ENCODE measurements at places on chromosomes 3 and 15. TPM values are rescaled to one million over a fixed set of nuclear protein-coding genes. Genes with fewer than 3 reads are reported as not detected.
A peak's percentile ranks its signal among the peaks of the same experiment; 100 is the strongest.

The STRIT1 gene
- total RNA-seq: 507 TPM

The CLDN18 gene
- not detected for total RNA-seq

The CHRM5 gene
- total RNA-seq: not detected

The CDHR4 gene
- not detected for total RNA-seq

The CCR3 gene
- not detected for total RNA-seq

The KNG1 gene
- total RNA-seq: not detected

The SPTBN5 gene
- 0.04 TPM for total RNA-seq

DNA sequence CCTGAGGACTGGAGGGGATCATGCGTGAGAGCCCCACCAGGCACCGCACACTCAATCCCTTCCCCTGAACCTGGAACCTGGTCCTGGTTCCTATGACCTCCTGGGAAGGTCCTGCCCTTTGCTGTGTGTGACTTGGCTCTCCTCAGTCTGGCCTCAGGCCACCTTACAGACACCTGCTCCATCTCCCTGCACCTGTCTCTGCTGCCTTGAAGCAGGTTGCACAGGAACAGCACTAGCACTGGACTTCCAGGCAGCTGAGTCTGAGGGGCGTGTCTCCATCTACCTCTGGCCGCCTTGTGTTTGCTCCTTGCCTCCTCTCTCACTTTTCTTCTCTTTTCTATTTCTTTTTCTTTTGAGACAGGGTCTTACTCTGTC, 15.4 kb downstream of the PSTPIP1 start:
- no peaks in the 10 kb centered on the region for H3K36me3 ChIP-seq
- no peaks in the 10 kb centered on the region for H3K4me1 ChIP-seq
- H3K4me3 ChIP-seq: no peak overlapping the region
- H3K27me3 ChIP-seq: no peaks in the 10 kb centered on the region
- no peak for DNase-seq

DNA sequence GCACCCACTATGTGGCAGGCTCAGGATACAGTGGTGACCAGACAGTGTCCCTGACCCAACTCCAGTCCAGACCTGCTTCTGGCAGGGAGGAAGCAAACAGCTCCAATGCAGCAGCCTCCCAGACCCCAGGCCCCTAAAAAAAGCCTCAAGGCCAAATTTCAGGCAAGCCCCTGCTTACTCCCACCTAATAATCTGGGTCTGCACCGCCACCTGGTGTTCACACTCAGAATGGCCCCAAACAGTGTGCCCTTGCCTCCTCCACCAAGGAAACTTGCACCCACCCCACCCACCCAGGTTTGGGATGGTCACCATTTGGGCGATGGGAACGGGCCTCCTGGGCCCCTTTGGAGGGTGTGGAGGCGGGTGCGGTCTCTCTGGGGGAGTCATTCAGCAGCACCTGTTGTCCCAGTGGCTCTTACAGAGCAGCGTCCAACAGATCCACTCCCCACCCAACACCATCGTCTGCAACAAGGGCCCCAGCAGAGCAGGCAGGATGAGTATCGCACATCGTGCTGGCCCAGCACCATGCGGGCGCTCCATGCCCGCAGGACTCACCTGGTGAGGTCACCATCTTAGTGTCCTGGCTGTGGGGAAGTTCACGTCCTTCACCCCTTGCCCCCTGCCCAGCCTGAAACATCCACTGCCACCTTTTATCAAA, 17.3 kb downstream of the C3orf18 start:
- no peaks in the 10 kb centered on the region for H3K4me1 ChIP-seq
- H3K27me3 ChIP-seq: no peaks in the 10 kb centered on the region
- no peak overlapping the region for H3K27ac ChIP-seq
- H3K4me3 ChIP-seq: no peak overlapping the region
- H3K36me3 ChIP-seq: no peaks in the 10 kb centered on the region

DNA sequence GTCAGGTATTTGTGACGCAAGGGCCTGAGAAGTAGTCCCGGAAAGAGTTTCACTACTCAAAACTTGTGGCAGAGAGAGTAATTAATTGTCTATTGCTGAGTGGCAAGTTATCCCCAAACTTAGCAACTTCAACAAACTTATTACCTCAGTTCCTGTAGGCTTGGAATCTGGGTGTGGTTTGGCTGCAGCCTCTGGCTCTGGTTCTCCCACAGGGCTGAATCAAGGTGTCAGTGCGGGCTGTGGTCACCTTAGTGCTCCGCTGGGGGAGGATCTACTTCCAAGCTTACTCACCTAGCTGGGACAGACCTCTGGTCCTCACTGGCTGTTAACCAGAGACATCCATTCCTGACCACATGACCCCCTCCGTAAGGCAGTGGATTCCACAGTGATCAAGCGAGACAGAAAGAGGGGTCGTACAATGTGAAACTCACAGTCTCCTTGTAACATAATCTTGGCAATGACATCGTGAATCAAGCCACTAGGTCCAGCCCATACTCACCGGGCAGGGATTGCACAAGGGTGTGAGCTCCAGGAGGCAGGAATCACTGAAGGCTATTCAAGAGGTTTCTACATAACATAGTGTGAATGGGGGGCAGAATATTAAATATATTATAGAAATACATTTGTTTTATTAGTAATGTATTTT, 138.3 kb downstream of the RYR3 start:
- peaks cover 14% of the 10 kb centered on the region for H3K4me1 ChIP-seq
- H3K27me3 ChIP-seq: no peaks in the 10 kb centered on the region
- no peak for DNase-seq
- no peak overlapping the region for H3K4me3 ChIP-seq
- H3K36me3 ChIP-seq: no peaks in the 10 kb centered on the region
- H3K27ac ChIP-seq: no peak overlapping the region

DNA sequence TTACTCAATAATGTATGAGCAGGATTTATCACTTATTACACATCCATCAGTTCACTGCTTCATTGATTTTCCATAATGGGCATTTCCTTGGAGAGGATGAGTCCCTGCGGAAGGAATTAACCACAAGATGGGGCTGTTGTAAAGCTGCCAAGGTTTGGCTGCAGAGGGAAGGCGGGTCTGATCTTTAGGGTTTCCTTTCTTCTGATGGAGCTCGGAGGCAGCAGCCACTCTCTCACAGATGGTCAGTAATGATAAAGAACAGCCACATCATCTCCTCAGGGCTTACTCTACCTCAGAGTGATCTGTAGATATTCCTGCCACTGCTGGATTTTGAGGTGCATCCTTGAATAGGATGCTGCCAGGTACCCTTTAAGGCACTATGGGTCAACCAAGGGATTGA, 115.2 kb downstream of the USP13 start:
- no peaks in the 10 kb centered on the region for H3K36me3 ChIP-seq
- H3K4me3 ChIP-seq: no peak overlapping the region
- H3K4me1 ChIP-seq: peaks cover 3% of the 10 kb centered on the region
- no peaks in the 10 kb centered on the region for H3K27me3 ChIP-seq
- DNase-seq: no peak
- H3K27ac ChIP-seq: no peak overlapping the region

DNA sequence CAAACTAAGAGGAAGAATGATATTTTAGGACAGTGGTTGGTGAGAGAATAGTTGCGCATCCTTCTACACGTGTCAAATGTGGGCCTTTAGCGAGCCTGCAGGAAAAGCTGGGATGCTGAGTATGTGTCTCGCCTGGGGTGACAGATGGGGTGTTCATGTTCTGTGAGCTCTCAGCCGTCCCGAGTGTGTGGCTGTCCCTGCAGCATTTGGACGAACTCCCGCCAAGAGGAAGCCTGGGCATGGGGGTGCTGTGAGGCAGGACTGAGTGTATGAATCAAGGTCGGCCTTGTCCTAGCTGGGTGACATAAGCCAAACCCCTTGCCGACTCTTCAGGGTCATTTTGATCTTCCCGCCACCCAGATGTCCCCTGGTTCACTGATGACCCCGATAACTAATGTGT, 94.8 kb downstream of the CACNA1D start:
- H3K27ac ChIP-seq: no peak overlapping the region
- no peaks in the 10 kb centered on the region for H3K27me3 ChIP-seq
- DNase-seq: no peak
- H3K36me3 ChIP-seq: no peaks in the 10 kb centered on the region
- H3K4me1 ChIP-seq: no peaks in the 10 kb centered on the region
- H3K4me3 ChIP-seq: no peak overlapping the region

DNA sequence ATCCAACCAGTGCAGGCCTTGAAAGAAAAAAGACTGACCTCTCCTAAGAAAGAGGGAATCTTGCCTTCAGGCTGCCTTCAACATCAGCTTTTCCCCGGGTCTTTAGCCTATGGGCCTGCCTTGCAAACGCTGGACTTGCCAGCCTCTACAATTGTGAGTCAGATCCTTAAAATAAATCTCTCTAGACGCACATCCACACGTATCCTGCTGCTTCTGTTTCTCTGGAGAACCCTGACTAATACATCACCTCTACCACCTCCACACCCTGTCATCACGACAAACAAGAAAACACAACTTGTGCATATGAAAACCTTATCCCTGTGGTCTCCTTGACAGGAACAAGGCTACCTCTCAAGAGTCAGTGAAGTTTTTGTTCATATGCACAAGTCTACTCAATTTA, 11.8 kb downstream of the CYFIP1 start:
- H3K27ac ChIP-seq: no peak overlapping the region
- no peak overlapping the region for H3K4me3 ChIP-seq
- peaks cover 13% of the 10 kb centered on the region for H3K4me1 ChIP-seq
- H3K27me3 ChIP-seq: no peaks in the 10 kb centered on the region

DNA sequence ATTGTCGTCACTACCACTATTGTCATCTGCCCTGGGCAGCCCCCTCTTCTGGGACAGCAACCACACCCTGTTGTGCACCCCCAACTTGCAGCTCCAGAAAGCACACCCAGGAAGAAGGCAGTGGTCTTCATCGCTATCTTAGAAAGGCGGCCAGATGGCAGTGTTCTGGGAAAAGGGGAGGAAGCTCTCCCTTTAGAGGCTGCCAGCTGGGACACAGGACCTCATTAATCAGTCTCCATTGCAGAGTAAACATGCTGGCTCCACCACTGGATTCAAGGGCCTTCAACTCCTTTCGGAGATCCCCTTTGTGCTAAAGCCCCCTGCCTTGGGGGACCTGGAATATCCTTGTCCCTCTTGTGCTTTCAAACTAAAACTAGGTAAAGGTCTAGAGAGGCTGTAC, 199.3 kb upstream of the LINGO1 start:
- no peaks in the 10 kb centered on the region for H3K36me3 ChIP-seq
- DNase-seq: no peak
- no peak overlapping the region for H3K27ac ChIP-seq
- H3K4me1 ChIP-seq: no peaks in the 10 kb centered on the region
- H3K27me3 ChIP-seq: no peaks in the 10 kb centered on the region
- H3K4me3 ChIP-seq: no peak overlapping the region

GRCh38 chr3:111285694-111286093, 214.1 kb downstream of the NECTIN3 start:
- H3K4me1 ChIP-seq: no peaks in the 10 kb centered on the region
- no peaks in the 10 kb centered on the region for H3K27me3 ChIP-seq
- no peak overlapping the region for H3K27ac ChIP-seq
- DNase-seq: no peak
- no peaks in the 10 kb centered on the region for H3K36me3 ChIP-seq

DNA sequence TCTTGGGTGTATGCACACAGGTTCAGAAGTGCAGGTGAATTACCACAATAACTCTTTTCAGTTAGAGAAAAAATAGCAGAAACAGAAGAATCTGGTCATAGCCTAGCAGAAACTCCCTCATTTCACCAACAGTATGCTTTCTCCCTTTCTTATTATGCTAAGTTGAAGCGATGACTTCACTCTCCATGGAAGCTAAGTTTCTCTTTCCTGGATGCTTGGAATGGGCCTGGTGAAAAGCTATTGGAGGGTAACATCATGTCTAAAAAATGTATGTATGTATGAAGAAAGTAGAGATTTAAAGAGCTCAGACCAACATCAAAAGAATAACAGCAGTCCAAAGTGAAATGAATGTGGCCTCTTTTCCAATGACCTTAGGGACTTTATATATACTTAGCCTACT, 145.5 kb downstream of the TIGIT start:
- no peaks in the 10 kb centered on the region for H3K36me3 ChIP-seq
- peaks cover 64% of the 10 kb centered on the region for H3K4me1 ChIP-seq
- no peak overlapping the region for H3K4me3 ChIP-seq
- DNase-seq: no peak

DNA sequence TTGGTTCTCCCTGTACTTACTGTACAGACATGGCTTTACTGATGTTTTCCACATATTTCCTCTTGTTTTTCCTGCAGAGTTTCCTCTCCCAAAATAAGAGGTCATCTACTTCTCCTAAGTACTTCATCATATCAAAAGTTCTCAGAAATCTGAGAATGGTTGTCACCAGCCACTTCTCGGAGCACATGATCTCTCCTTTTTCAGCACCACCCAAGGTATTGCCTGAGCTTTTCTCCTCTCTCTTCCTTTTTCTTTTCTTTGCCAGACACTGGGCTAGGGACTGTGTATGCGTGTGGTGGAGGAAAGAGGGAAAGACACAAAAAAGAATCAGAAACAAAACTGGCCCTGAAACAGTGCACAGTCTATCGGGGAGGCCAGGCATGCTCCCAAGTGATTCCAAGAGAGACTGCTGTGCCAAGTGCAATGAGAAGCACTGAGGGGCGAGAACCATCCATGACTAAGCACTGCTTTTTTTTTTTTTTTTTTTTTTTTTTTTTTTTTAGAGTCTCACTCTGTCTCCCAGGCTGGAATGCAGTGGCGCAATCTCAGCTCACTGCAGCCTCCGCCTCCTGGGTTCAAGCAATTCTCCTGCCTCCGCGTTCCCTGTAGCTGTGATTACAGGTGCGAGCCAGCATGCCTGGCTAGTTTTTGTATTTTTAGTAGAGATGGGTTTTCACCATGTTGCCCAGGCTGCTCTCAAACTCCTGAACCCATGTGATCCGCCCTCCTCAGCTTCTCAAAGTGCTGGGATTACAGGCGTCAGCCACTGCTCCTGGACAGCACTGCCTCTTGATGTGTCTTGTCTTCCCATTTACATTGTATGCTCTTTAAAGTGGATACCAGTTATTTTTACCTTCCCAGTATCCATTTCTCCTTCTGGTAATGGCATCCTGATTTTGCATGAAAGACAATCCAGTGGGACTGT, 194.0 kb upstream of the FEZF2 start:
- H3K36me3 ChIP-seq: no peaks in the 10 kb centered on the region
- peak; percentile 28 for DNase-seq
- H3K27ac ChIP-seq: no peak overlapping the region
- H3K4me1 ChIP-seq: no peaks in the 10 kb centered on the region
- H3K4me3 ChIP-seq: no peak overlapping the region
- H3K27me3 ChIP-seq: no peaks in the 10 kb centered on the region

GRCh38 chr3:23845326-23846216, 39.8 kb downstream of the UBE2E1 start:
- no peak for DNase-seq
- no peaks in the 10 kb centered on the region for H3K27me3 ChIP-seq
- no peak overlapping the region for H3K4me3 ChIP-seq
- peaks cover 11% of the 10 kb centered on the region for H3K4me1 ChIP-seq
- no peak overlapping the region for H3K27ac ChIP-seq

DNA sequence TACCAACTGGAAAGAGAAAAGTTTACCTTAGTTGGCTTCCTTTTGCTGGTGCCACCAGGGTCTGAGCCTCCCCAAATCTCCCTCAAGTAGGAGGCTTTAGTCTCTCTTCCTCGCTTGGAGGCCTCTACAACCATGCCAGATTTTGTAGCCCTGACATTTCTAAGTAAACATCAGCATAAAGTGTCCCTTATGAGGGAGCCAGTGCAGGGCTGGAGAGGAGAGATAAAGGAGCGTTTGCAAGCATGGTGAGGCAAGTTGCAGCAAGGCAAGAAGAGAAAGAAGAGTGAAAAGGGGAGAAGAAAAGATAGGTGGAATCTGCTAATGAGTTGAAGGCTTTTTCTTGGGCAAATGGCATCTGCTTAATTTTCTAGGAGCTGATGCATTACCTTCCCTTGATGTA, 82.7 kb upstream of the FNDC3B start:
- H3K27ac ChIP-seq: no peak overlapping the region
- no peak for DNase-seq
- no peaks in the 10 kb centered on the region for H3K27me3 ChIP-seq
- no peak overlapping the region for H3K4me3 ChIP-seq
- no peaks in the 10 kb centered on the region for H3K36me3 ChIP-seq
- no peaks in the 10 kb centered on the region for H3K4me1 ChIP-seq

GRCh38 chr15:70483513-70483912, 279.8 kb downstream of the UACA start:
- H3K27ac ChIP-seq: no peak overlapping the region
- no peaks in the 10 kb centered on the region for H3K27me3 ChIP-seq
- DNase-seq: no peak
- H3K36me3 ChIP-seq: no peaks in the 10 kb centered on the region
